KG1 (cell line): ENCODE measurements at places on chromosomes 2 and 18.

DNA sequence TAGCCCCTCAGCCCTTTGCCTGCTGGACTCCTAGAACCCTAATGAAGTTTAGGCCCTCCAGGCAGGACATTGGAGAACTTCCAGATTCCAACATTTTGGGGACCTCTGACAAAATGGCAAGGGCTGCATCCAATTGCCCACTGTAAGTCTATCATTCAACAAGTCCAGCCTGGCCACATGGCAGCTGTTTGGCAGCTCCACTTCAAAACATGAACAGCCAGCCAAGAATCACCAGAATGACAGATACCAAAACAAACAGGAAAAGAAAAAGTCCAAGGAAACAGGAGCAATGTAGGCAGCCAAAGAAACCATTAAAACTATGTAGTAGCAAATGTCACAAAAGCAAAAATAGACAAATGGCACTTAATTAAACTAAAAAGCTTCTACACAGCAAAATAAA lies 25.5 kb downstream of the SLC4A5 start:
- no peak for DNase-seq

DNA sequence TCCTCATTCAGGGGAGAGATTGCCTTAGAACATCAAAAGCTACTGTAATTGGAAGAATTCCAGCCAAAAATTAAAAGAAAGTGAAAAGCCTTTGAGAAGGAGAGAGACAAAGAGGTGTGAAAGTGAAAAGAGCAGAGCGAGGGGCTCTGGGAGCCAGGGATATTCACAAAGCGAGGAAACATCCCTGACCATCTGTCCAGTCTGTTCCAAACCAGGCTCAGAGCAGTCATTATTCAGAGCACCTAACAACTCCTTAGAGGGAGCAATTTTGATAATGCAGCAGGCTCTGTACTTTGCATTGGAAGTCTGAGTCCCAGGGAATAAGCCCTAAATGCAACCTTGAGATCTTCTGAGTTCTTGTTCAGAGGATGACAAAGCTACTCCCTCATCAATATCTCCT lies 119.1 kb upstream of the LYPD1 start:
- DNase-seq, result no peak

DNA sequence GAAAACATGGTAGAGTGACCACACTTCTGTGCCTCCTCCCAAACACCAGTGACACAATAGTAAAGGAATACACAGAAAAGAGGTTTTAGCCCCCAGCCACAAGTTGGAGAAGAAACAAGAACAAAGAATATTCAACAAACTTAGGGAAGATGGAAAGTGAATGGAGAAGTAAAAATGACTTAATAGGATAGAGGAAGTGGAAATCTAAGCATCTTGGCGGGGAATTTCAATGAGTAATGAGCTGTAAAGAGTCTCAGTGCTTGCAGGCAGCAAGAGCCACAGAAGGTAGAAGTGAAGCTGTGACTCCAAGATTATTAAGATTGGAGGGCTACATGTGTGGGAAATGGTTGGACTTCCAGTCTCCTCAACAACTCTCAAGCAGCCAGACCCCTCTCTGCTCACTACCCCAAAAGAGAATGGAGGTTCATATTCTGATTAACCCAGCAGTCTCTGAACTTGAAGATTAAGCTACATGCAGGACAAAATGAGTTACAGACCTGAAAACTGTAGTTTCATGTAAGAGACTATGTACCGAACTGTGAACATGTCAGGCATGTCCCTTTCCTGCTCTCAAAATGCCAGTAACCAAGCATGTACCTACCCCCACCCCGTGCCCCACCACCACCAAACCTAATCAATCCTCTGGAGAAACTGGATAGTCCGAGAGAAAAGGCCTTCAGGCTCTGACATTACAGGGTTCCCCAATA lies 16.9 kb upstream of the HNRNPLL start:
- DNase-seq, result no peak

DNA sequence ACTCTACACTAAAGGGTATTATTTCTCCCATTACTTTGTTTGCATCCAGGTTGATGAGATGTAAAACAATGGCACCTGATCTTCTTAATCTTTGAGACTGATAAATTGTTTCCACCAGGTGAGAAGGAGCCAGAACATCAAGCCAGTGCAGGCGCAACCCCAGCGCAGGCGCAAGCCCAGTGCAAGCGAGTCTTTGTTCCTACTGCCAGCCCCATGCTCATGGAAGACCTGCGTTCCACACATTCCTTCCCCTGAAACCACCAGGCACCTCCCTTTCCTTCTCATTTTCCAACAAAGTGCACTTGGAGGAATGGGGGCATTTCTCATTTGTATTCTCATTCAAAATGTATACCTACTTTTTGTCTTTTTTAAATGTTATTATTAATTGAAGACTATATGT lies 188.7 kb upstream of the SMAD2 start:
- no peak for DNase-seq

- no peak for DNase-seq
These were observed 64.4 kb downstream of the CIB4 start for GRCh38 chr2:26576565-26577441.

DNA sequence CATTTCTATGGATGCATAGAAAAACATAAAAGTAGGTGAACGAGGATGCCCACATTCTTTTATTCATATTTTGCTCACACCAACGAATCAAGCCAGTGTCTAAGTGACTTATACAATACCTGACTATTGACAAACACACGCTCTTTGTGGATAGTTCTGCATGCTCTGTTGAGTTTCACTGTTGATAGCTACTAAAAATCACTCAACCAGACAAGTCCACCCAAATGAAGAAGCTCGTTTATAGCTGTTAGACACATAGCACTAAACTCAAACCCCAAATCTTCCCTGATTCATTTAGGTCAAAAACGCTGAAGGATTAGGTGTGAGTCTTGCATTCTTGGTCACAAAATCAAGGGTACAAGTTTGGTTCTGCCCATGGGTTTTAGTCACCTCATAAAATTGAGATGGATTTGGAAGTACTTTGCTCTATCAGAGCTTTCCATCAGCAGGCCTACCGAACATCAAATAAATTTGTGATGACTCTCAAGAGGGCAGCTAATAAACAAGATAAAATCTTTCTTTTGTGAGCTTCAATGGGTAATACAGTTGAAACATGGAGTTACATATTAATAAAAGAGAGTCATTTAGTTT lies 92.7 kb upstream of the ETAA1 start:
- DNase-seq, result no peak

DNA sequence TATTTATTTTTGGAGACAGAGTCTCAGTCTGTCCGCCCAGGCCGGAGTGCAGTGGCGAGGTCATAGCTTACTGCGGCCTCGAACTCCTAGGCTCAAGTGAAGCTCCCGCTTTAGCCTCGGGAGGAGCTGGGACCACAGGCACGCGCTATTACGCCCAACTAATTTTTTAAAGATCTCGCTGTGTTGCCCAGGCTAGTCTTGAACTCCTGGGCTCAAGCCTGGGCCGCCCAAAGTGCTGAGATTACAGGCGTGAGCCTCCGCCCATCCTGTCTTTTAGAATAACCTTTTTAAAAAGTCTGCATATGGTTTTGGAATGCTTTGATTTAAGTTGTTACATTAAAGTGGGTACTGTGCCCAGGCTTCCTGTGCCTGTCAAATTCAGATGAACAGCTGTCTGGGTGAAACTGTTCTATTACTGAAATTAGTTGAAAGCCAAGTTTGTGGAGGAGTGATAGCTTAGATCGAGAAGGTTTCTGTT lies 944 bp downstream of the RAB3GAP1 start:
- DNase-seq, result no peak

GRCh38 chr18:48974304-48975119 lies 23.7 kb upstream of the SMAD7 start:
- no peak for DNase-seq

DNA sequence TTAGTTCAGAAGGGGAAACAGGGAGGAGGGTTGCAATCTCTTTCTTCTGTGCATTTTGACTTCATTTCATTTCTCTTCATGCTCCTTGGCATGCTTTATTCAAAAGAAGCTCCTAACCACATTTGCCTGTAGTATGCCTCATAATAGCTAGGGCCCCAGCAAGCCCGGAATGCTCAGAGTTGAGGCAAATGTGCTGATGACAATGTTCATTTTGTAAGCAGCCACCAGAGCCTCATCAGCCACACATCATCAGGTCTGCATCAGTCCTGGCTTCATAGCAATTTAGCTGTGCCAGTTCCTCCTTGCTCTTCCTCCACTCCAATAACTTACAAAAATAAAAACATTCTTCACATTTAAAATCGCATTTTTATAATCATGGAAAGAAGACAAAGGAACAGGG lies 65.4 kb upstream of the MMADHC start:
- DNase-seq, result no peak

DNA sequence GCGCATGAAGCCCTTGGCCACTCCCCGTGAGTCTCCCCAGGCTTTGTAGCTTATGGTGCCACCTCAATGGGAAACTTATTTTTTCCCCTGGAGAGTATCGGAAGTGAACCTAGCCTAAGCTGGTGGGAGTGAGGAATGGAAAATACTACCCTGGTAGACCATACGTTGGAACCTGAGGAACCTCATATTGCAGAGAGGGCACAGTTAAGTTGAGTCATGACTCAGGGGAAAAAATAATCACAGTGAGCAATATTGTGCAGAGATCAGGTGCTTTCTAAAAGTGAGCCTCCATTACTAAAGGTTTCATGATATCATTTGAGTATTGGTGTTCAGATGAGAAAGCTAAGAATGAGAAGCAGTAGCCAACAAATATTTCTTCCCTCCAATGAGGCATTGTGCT lies 360.5 kb upstream of the NT5C1B start:
- DNase-seq, result no peak

- DNase-seq, result peak; percentile 94
These were observed 4.7 kb downstream of the CAPG start for GRCh38 chr2:85405201-85406059.

DNA sequence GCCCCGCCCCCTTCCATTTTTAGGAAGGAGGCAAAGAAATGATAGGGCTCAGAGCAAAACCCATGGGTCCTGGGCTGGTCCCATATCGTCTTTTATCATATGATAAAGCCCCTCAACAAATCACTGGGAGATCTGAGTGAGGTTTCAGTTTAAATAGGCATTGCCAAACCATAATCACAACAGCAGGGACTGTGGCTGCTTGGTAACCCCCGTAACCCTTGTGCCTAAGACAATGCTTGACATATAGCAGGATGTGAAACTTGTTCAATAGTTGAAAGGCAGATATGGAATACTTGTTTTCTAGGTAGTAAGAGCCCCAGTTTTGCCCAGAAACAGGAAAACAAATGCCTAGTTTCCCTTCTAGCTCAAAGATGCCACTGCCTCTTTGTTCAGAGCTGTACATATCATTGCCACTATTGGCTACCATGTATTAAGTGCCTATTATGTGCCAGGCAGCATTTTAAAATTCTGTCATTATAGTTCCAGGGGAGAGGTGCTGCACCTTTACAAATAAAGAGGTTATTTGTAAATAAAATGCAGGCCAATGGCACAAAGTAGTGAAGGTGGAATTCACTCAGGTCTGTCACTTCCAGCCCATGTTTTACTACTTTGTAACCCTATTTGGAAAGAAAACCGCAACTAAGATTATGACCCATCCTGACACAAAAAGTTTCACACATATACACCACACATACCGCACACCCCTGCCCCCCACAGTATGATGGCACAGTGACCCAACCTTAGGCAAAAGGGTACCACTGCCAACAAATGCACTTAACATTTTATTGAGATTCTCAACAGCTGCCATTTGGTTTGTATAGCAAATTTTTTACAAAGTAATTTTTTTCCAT lies 14.2 kb downstream of the NAGK start:
- DNase-seq, result no peak

DNA sequence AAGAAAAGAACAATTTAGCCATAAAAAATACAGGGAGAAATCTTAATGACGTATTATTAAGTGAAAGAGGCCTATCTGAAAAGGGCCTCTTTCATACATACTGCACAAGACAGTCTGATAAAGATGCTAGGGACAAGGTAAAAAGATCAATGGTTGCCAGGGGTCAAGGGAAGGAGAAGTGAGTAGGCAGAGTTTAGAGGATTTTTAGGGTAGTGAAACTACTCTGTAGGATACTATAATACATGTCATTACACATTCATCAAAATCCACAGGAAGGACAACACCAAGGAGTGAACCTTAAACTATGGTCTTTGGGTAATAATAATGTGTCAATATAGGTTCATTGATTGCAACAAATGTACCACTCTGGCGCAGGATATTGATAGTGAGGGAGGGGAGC lies 289.3 kb downstream of the FSIP2 start:
- no peak for DNase-seq

DNA sequence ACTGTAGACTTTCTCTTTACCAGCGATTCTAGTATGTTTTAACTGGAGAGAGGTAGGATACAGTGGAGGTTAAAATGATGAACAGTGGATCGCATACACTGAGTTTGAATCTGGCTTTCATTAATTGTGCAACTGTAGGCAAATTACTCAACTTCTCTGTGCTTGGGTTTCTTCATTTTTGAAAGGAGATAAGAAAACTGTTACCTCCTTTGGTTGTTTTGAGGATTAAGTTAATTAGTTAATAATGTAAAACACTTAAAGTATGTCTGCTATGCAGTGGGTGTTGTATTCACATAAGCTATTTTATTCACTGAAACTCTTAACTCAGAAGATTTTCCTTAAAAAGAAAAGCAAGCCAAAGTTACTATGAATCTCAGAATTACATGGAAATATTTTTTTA lies 111.8 kb upstream of the CYP20A1 start:
- no peak for DNase-seq

- no peak for DNase-seq
These were observed 157.0 kb downstream of the LDLRAD4 start for GRCh38 chr18:13375302-13376255.

DNA sequence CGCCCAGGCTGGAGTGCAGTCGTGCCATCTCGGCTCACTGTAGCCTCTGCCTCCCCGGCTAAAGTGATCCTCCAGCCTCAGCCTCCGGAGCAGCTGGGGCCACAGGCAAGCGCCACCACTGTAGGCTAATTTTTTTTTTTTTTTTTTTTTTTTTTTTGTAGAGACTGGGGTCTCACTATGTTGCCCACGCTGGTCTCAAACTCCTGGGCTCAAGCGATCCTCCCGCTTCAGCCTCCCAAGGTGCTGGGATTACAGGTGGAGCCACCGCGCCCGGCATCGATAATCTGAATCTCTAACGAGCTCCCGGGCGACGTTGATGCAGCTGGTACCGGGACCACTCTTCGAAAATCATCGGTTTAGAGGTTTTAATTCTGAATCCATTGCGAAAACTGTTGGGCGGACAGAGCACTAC lies 520 bp upstream of the CYP20A1 start:
- DNase-seq, result no peak
